Tibial nerve (tissue), 4 donors: ENCODE measurements at places on chromosomes 3 and 15. TPM values are rescaled to one million over a fixed set of nuclear protein-coding genes. Genes with fewer than 3 reads are reported as not detected.

The FEZF2 gene
- total RNA-seq, result not detected

DNA sequence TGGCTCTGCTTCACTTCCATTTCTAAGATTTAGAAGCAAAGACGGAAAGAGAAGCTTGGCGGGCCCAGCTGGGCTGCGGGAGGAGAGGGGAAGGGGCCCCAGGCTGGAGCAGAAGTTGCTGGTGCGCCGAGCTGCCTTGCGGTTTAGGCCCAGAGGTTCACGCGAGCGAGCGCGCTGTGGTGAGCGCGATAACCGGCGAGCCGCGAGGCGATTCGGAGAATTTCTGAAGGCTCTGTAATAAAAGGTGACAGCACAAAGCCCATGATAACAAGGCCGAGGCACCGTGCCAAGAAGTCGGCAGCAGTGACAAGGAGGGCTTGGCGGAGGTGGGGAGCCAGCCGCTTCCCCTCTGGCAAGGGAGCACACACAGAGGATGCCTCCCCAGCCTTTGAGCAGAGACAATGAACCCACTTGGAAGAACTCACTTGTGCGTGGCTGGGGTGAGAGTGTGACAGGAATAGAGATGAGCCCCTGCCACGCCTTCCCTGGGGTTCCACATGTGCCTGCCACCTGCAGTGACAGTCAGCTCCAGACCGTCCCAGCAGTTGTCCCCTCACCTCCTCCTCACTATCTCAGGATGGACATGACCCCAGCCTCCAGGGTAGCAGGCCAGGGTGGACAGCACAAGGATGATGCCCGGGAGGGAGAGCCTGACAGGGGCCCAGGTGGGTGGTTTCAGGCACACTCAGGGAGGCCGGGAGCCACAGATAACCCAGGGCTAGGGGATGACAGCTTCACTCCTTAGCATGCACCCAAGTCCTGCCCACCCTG is 315.2 kb downstream of the UACA start:
- no peak for DNase-seq

The GOLGA8O gene
- not detected for total RNA-seq

DNA sequence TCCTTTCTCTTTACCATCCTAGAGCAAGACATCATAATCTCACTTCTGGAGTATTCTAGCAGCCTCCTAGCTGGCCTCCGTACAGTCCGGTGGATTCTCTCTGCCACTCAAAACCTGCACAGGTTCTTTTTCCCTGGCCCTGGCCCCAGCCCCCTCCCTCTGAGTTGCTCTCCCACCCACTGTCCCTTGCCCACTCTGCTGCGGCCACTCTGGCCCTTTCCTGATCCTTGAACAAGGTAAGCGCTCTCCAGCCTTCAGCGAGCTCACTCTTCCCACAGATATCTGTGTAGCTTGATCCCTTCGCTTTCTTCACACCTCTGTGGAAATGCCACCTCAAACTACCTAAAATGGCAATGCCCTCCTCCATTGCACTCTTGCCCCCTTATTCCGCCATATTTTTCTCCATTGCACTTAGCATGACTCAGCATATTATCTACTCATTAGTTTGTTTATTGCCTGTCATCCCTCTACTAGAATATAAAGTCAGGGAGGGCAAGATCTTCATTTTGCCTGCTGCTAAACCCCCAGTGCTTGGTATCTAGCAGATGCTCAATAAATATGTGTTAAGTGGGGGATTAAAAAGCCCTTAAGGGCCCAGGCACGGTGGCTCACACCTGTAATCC is 65.6 kb upstream of the ATP13A3 start:
- no peak for DNase-seq
